ENCODE measurements at places on chromosomes 7 and 10.

DNA sequence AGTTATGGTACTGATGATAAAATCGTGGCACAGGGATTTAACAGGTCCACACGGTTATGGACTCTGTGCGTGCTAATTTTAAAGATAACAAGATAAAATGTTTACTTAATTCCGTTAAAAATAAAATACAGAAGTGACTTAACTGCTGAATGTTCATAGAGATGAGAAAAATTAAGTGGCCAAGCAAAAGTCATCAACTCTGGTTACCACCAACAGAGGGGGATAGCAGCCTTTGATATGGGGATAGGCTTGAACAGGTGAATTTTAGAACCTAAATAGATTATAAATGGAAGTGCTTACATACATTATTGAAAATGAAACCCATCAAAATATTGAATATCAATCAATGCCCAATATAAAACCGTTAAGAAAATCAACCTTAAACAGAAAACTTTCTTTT is 245.0 kb downstream of the WDR37 start:
- no peak for DNase-seq

GRCh38 chr7:146022776-146023175 is 93.8 kb upstream of the CNTNAP2 start:
- DNase-seq: no peak

- DNase-seq: no peak
Measured at GRCh38 chr7:90621747-90622140, 25.6 kb downstream of the CDK14 start.

GRCh38 chr7:120553491-120553890 is 280.5 kb downstream of the KCND2 start:
- DNase-seq: no peak

GRCh38 chr7:134854816-134855215 is 75.4 kb downstream of the CALD1 start:
- DNase-seq: no peak

DNA sequence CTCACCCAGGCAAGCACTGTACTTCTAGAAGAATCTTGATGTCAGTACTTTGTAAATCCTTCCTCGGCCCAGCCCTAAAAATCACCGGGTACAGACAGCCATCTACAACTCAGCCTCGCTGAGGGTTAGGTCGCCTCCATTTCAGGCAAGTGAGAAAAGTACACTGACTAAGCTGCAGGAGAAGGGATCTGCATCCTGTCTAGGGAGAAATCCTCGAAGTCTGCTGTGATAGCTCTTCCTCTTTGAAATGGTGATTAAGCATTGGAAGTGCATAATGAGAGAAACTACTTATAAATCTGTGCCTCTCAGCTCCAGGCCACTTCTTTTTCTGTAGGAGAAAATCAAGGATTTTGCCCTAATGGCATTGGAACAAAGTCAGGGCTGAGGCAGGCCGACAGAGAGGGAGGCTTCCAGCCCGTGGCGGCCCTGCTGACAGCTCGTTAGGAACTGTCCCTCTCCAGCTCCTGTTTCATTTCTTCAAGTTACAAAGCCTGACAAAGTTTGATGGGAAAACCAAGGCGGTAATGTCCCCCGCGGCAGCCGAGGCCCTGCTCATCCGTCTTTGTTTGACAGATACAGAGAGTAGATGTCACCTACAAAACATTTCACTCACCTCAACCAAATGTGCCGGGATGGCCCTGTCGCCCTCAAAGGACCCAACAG is 14.1 kb upstream of the GOT1 start:
- no peak for DNase-seq

GRCh38 chr7:13912715-13913278 is 76.7 kb downstream of the ETV1 start:
- no peak for DNase-seq

- no peak for DNase-seq
Measured at GRCh38 chr7:108629651-108630400, 60.2 kb downstream of the DNAJB9 start.

DNA sequence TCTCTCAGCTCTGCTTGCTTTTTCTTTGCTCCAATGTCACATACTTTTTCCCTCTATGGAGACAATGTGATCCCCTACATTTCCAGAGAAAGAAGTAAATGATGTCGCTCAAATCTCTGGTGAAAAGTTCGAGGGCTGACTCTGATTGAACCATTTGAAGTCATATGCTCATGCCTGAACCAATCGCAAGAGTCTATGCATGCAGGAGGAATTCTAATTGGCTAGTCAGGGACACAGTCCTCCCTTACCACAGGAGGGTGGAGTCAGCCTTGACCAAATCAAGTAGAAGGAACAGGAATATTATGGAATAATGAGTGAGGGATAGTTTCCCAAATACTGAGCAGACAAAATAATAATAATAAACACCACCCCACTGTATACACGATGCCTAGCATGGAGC is 96.8 kb downstream of the PRLHR start:
- no peak for DNase-seq

- DNase-seq: no peak
Measured at GRCh38 chr10:88901984-88902789, 22.1 kb downstream of the STAMBPL1 start.

- no peak for DNase-seq
Measured at GRCh38 chr10:85614566-85614965, 752.0 kb downstream of the GRID1 start.

DNA sequence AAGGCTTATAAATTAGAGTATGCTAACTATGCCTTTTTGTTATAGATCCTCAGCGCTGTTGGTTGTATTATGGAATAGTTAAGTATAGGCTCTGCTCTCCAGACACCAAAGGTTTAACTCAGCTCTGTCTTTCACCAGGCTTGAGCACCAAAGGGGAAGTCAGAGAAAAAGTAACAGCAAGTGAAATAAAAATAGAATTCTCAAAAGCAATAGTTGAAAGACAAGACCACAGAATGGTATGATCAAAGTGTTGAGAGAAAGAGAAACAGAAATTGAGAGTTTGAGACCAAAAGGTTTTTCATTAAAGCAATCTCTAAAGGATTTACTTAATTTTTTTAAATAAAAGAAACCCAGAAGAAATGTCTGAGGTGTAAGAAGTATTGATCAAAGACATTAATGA is 529.8 kb upstream of the C7orf33 start:
- peak; percentile 15 for DNase-seq

DNA sequence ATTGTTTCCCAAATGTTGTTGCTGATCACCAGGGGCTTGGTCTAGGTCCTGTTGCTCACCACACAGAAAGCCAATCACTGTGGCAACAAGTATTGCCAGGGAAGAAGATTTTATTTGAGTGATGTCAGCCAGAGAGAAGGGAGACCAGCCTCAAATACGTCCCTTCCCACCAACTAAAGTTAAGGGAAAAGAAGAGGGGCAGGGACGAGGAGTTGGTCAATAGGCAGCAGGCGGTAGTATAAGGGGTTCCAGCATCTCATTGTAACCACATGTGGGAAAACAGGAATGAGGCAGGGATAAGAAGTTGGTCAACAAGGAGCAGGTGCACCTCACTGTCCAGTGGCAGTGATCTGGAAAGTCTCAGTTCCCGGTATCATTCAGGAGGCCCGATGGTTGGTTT is 138.9 kb upstream of the KCNMA1 start:
- no peak for DNase-seq

- no peak for DNase-seq
Measured at GRCh38 chr10:118145256-118145655, 98.5 kb upstream of the RAB11FIP2 start.

DNA sequence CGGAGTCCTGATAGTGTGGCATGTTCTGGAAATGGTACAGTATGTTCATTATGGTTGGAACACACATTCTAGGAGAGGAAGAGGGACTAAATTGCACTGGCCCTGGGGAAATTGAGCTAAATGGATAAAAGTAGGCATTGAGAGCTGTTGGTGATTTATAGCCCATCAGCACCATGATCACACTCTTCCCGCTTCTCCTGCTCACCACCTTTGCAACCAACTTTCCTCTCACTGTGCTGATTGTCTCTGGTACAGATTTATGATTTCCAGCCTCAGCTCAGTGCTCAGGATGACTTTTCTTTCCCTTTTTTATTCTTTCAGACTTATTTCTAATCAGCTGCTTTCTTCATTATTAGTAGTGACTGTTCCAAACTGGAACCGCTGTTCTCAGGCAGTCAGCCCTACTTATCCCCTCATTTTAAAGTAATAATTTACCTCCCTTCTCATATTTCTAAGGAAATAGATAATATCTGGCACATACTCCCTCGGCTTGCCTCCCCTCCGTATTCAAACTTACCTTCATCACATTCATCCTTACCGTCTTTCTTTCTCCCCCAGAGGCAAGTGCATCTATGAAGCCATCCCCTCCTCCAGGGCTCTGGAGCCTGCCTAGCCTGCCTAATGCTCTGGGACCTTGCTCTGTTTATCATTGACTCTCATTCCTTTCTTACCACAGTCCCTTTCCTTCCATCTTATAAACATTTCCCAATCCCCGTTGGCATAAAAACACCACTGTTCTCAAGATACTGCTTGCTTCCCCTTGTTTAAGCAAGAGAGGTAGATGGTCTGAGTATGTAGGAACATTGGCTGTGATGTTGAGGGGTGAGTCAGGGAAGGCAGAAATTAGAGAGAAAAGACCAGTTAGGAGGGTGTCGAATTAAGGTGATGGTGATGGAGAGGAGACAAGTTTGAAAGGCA is 51.6 kb upstream of the RPA3 start:
- DNase-seq: no peak

DNA sequence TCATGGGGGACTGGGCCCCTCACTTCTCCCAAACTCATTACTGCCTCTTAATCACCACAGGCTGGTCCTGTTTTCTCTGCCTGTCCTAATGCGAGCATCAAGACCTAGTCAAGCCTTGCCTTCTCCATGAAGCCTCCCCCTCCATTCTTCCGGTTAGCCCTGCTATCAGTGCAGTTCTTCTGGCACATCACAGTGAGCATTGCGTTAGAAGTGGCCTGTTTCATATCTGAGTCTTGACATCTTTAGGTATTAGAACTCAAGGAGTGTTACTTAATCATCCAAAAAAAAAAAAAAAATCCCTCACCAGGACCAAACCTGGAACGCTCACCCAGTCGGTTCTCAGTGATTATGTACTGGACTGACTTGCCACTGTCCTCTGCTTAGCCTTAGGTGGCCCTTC is 17.4 kb downstream of the SNX10 start:
- no peak for DNase-seq

DNA sequence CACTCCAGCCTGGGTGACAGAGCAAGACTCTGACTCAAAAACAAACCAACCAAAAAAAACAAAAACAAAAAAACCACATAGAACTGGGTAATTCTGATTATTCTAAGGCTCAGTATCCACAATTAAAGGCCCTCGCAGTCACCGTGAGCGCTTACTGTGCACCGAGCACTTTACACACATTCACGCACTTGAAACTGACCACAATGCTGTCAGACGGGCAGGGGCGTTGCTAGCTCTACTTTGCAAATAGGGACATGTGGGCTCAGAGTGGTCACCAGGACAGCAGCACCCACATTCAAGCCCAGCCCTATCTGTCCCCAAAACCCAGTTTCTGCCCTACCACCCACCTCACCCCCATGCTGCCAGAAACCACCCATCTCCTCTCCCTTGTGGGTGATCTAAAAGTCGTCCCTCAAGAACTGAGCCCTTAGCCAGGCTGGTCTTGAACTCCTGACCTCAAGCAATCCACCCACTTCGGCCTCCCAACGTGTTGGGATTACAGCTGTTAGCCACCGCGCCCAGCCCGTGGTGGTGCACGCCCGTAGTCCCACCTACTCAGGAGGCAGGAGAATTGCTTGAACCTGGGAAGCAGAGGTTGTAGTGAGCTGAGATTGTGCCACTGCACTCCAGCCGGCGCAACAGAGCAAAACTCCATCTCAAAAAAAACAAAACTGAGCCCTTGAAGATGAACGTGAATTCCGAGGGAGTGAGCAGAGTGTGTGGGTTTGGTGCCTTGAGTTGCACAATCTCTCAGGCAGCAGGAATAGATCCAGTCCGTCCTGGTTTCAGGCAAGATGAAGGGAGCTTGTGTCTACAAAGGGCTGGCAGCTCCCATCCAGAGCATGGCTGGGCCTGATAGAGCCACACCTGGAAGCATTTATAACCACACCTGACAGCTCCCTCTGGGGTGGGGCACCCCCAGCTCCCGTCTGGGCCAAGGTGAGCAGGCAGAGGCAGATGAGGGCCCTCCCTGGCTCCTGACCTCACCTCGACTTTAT is 5.4 kb upstream of the HSPB1 start:
- no peak for DNase-seq

- DNase-seq: no peak
Measured at GRCh38 chr10:72390764-72391163, 36.0 kb upstream of the DNAJB12 start.

- DNase-seq: no peak
Measured at GRCh38 chr7:110204527-110204926, 886.4 kb upstream of the LRRN3 start.

- DNase-seq: no peak
Measured at GRCh38 chr7:37230221-37230620, 218.4 kb downstream of the ELMO1 start.

GRCh38 chr7:512541-513311 is 6.9 kb downstream of the PDGFA start:
- DNase-seq: no peak

DNA sequence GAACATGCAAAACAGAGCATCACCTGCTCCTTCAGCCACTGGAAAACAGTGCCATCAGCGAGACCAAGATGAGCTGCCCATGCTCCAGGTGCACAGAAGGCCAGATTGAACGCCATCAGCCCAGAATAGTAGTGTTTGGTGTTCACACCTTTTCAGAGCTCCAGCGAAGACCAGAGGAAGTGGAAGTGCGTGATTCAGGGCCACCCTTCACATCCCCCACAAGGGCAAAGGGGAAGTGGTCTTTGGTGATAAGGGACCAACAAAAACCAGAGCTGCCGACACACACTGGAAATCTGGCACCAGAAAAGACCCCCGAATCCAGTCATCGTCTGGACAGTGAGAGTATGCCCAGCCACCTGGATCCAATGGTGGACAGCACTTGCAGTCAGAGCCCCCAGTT is 29.5 kb upstream of the TMEM72 start:
- DNase-seq: no peak

GRCh38 chr7:80785961-80786536 is 132.8 kb downstream of the SEMA3C start:
- no peak for DNase-seq

GRCh38 chr7:140247559-140247958 is 70.8 kb upstream of the KDM7A start:
- no peak for DNase-seq

Measured in GM12878 (cell line).